ENCODE measurements at places on chromosomes 2 and 18.

GRCh38 chr2:26352892-26353291 is 6.3 kb upstream of the ADGRF3 start:
- no peak for DNase-seq

DNA sequence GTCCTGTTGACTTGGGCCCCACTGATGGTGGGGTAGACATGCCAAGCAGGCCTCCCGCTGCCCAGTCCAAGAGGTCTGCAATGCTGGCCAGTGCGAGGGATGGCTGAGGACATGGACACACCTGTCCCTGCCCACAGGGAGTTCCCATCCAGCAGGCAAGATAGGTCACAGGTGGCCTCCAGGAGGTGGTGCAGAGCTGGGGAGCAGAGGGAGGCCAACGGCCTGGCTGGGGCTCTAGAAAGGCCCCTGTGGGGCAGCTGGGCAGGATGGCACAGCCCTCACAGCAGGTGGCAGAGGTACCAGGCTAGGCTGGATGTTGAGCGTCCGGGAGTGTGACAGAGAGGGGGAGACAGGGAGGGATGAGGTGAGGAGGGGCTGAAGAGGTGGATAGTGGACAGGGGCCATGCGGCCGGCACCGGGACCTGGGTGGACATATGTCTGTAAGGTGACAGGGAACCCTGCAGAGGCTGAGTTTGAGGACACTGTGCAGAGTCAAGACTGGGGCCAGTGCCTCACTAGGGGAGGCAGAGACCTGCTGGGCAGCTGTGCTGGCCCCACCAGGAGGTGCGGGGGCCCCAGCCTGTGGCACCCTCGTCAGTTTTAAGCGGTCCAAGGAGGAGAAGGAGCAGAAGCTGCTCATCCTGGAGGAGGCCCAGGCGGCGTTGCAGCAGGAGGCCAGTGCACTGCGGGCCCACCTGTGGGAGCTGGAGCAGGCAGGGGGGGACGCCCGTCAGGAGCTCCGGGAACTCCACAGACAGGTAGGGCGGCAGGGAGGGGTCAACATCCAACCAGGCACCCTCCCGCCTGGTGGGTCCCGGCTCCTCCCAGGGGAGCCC is 34.3 kb upstream of the SNED1 start:
- DNase-seq: no peak

DNA sequence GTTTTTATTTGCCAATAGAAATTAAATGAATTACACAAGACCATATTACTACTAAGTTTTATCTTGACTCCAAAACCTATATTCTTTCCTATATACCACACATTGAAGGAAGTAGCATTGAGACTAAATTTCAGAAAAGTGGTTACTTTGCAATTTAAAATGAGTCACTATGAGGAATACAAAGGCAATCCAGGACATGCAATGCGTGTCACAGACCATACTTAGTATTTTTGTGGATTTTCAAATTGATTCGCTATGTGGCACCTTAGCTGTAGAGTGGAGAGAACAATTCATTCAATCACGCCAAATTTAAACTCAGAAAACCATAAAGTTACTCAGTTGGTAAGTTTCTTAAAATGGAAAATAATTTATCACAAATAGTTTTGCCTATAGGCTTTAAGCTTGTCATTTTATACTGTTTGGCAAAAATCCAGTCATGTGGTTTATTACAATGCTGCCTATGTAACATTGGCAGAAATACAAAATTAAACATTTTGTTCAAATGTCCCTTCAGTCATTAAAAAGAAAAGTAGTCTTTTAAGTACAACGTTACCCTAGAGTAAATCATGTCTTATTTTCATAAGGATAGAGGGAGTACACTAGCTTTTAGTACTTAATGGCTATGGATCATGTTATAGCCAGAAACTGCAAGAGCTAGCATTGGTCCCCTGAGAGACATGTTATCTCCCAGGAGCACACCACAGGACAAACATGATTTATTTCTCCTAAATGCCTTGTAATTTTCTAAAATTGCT is 222.8 kb upstream of the CDH7 start:
- DNase-seq: no peak

- DNase-seq: no peak
Measured at GRCh38 chr2:126795656-126796055, 103.0 kb upstream of the TEX51 start.

- DNase-seq: no peak
Measured at GRCh38 chr2:181787310-181788048, 104.1 kb upstream of the ITPRID2 start.

DNA sequence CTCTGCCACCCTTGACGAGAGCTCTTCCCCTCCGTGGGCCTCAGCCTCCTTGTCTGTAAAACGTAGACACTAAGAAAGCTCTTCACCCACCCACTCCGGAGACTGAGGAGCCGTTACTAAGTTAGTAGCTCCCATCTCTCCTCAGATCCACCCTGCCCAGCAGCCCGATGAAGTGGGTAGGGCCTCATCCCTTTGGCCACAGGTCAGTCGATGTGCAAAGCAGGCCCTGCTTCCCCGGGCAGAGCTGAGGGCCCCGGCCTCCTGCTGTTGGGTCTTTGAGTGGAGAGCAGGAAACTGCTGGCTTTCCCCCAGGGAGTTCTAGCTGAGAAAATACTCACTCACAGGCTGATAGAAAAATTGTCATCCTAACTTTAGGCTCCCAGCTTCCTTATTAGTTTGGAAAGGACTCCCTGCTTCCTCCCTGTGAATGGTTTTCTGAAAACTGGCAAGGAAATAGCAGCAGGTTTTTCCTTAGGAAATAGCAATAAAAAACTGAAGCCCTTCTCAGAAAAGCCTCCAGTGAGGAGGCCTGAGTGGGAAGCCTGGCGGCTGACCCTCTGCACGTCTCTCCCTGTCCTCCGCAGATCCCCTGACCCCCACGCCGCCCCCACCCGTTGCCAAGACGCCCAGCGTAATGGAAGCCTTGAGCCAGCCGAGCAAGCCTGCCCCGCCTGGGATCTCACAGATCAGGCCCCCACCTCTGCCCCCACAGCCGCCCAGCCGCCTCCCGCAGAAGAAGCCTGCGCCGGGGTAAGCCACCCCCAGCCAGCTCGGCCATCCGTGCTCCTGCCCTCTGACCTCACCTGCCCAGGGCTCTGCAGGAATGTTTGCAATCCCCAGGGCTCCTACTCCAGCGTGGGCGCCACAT is 30.2 kb downstream of the ITGB1BP1 start:
- no peak for DNase-seq

- DNase-seq: no peak
Measured at GRCh38 chr2:47310801-47311560, 92.0 kb upstream of the MSH2 start.

- DNase-seq: no peak
Measured at GRCh38 chr2:204453730-204454167, 91.5 kb upstream of the PARD3B start.

DNA sequence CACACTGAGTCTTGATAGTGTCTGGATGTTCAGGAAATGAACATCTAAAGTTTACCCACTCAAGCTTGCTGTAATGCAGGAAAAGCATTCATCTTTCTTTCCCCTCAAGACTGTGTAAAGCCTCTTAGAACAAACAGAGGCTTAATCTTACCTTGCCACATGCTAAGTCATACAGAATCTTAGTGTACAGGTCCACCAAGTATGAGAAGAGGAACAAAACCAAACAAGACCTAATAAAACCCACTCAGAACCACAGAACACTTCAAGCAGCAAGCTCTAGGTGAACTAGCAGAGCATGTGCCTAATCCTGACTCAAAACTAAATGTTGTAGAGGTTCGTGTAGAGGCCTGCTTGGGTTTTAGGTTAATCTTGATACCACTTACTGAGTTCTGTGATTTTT is 97.6 kb downstream of the SPTBN1 start:
- no peak for DNase-seq

GRCh38 chr2:47080888-47081301 is 74.2 kb downstream of the STPG4 start:
- DNase-seq: no peak

DNA sequence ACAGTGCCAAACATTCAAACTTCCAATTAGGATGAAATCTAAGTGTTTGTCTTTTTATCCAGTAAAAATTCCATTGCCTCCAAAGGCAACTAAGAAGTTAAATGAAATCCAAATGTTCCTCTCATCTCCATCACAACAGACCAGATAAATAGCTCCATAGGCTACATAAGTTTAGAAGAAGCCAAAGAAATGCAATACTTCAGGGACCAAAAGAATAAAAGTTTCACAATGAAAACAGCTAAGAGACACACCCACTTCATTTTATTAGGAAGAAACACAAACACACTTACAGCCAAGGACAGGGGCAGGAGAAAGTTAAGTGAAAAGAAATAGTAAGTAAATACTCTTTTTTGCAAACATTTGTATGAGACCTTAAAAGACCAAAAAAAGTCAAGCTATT is 88.5 kb upstream of the CCDC150 start:
- DNase-seq: peak; percentile 27

GRCh38 chr2:144505245-144505831 is 14.6 kb downstream of the ZEB2 start:
- DNase-seq: peak; percentile 83

- DNase-seq: no peak
Measured at GRCh38 chr18:36635414-36636096, 193.2 kb downstream of the TPGS2 start.

GRCh38 chr2:68024450-68024849 is 38.4 kb downstream of the C1D start:
- no peak for DNase-seq

GRCh38 chr18:48932822-48933510 is 17.8 kb downstream of the SMAD7 start:
- no peak for DNase-seq

DNA sequence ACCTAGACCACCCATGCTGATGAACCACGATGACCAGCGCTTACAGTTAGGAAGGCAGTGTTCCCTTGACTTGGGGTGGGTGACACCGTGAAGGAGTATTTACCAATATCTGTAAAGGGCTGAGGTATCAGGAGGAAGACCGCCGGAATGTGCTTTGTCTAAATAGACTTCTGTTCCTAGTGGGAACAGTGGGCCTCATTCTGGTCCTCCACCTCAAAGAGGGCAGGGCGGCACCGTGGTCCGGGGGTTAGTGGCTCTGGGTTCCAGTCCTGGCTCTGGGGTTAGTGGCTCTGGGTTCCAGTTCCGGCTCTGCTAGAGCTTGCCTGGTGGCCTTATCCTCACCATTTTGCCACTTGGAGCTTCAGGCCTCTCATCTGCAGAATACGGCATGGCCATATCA is 91.6 kb upstream of the SMAD2 start:
- DNase-seq: no peak

- DNase-seq: no peak
Measured at GRCh38 chr2:121830809-121831208, 75.4 kb downstream of the TSN start.

- DNase-seq: no peak
Measured at GRCh38 chr2:111134055-111134454, 13.3 kb downstream of the BCL2L11 start.

DNA sequence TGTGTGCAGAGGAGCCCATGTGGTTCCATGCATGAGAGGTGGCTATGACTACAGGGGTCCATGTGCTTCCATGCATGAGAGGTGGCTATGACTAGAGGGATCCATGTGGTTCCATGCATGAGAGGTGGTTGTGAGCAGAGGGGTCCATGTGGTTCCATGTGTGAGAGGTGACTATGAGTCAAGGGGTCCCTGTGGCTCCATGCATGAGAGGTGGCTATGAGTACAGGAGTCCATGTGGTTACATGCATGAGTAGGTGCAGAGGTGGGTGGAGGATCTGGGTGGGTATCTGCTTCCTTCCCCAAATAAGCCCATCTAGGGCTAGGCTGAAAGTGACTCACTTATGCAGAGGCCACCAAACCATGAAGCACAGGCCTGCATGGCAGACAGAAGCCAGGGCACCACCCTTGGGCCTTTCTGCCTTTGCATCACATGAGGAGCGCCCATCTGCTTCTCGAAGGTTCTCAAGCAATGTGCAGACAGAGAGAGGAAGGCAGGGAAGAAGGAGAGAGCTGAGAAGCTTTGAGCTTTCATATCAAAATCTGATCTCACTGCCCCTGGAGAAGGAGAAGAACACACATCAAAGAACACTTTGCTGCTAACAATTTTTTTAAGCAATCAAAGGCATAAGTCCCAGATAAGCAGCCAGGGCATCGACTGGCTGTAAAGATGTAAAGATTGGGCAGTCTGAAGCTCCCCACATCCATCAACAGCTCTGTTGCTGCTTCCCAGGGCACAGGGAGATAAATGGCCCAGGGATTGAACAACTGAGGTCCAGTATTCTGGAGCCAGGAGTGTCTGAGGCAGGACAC is 137.6 kb downstream of the TNS1 start:
- no peak for DNase-seq
